ENCODE measurements at places on chromosomes 5 and 9.

GRCh38 chr9:124790301-124790700, 13.4 kb downstream of the OLFML2A start:
- DNase-seq = no peak

DNA sequence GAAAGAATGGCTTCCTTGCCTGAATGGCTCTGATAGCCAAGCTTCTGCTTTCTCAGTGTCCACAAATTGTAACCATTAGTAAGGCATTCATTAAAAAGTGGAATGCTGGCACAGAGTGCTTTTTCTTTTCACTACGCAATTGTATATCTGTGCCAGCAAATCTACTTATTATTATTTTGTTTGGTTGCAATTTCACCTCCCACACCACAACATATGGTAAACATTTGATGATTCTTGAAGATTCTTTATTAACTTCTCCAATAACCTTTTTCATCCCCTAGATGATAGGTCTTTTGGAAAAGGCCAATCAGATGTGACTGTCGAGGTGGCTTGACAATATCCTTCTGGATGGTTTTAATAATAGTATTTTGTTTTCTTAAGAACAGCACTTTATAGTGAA, 234.1 kb downstream of the TMEM38B start:
- DNase-seq = peak; percentile 16

- no peak for DNase-seq
These were observed 71.8 kb upstream of the PPARGC1B start for GRCh38 chr5:149658299-149658698.

DNA sequence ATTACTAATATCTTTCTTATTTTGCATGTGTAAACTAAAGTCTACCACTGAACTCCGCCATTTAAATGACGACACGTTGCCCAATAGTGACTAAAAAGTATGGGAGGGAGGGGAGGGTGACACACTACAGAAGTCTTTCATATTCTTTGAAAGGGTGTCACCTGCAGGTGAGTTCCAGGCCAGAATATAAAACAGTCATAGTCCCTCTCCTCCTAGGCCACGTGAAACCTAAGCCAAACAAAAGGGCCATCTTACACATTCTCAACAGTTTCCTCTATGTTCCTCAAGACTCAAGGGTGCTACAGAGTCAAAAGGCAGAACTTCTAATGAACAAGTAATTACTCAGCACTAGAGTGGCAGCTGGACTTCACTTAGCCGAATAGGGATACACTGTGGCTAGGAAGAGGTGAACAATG, 6.4 kb downstream of the CEMIP2 start:
- no peak for DNase-seq

GRCh38 chr5:62934319-62934718, 355.7 kb downstream of the LRRC70 start:
- DNase-seq = no peak

GRCh38 chr9:121771418-121771817, 120.0 kb downstream of the DAB2IP start:
- no peak for DNase-seq

GRCh38 chr5:143059355-143059754, 289.2 kb downstream of the ARHGAP26 start:
- no peak for DNase-seq

GRCh38 chr5:76379855-76380254, 23.2 kb upstream of the IQGAP2 start:
- DNase-seq = no peak

- no peak for DNase-seq
These were observed 10.5 kb downstream of the BRD3 start for GRCh38 chr9:134057307-134057657.

GRCh38 chr9:132411091-132411508, 1.1 kb downstream of the CFAP77 start:
- DNase-seq = no peak

- DNase-seq = no peak
These were observed 43.2 kb upstream of the ASTN2 start for GRCh38 chr9:117458066-117458465.

DNA sequence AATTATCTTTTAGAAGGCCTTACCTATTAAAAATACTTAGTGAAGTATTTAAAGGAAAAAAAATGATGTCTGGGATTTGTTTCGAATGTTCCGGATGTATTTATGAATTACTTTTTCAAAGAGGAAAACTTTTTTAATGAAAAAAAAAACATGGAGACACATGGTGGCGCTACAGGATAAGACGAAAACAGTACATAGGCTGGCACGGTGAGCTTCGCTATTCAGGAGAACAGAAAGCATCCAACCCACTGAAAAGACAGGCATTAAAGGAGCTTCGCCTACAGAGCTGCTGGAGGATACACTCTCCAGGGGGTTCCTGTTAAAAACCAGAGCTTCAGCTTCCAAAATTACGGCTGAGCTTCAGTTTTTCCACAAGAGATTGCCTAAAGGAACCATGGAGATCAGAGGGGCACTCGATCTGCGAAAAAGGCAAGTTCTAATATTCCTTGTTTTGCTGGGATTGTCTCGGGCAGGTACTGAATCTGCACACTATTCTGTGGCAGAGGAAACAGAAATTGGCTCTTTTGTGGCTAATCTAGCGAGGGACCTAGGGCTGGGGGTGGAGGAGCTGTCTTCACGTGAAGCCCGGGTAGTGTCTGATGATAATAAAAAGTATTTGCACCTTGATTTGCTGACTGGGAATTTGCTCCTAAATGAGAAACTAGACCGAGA, at the start of gene PCDHB14:
TSS of gene PCDHB14 (plus strand) at position 232 of the 672 bp plus-strand sequence. CDS start at position 395, 163 bp downstream.
- DNase-seq = no peak

GRCh38 chr9:113311961-113312360, 8.8 kb upstream of the RNF183 start:
- no peak for DNase-seq

DNA sequence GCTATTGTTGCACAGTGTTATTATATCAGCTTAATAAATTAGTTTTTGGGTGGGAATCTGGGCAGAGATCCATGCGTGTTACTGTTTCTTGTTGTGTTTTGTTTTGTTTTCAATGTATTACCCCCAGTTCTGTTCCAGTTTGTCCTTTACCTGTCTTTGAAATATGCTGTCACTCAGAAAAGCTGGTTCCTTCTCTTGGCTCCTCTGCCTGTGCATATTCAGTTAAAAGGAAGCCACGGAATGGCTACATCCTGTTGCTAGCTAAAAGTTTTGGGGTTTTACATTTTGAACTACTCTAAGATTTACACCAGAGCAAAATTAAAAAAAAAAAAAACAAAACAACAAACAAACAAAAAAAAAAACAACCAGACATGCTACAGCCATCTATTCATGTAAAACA, 374.9 kb upstream of the RORB start:
- no peak for DNase-seq

Measured in skin of body (tissue), 3 donors.